D341Med (cell line): ENCODE measurements at places on chromosomes 11 and 22.
A peak's percentile ranks its signal among the peaks of the same experiment; 100 is the strongest.

DNA sequence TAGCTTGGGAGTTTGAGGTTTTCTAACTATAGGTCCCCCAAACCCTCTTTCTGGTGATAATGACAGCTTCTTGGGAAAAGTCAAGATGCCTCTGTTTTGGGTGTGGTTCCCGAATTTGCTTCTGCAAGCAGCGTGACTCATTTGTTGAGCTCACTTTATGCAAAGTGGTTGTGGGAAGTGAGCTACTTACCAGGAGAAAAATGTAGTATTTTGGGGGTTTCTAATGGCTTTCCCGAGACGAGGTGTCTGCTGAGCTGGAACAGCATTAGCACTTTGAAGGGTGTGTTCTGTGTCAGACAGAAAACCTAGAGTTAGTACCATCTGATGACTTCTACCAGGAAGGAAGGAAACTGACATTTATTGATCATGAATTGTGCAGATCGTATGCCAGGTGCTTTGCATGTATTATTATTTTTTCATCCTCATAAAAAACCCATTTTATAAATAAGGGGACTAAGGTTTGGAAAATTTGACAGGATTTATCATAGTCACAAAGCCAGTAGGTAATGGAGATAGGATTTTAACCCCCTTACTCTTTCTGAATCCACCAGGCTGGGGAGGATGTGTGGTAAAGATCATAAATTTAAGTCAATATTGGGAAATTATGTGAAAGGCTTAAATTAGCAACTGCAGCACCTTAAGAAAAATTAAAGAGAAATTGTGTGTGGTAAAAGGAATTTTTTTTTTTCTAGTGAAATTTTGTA, 108.8 kb upstream of the CD44 start:
- DNase-seq, result no peak

DNA sequence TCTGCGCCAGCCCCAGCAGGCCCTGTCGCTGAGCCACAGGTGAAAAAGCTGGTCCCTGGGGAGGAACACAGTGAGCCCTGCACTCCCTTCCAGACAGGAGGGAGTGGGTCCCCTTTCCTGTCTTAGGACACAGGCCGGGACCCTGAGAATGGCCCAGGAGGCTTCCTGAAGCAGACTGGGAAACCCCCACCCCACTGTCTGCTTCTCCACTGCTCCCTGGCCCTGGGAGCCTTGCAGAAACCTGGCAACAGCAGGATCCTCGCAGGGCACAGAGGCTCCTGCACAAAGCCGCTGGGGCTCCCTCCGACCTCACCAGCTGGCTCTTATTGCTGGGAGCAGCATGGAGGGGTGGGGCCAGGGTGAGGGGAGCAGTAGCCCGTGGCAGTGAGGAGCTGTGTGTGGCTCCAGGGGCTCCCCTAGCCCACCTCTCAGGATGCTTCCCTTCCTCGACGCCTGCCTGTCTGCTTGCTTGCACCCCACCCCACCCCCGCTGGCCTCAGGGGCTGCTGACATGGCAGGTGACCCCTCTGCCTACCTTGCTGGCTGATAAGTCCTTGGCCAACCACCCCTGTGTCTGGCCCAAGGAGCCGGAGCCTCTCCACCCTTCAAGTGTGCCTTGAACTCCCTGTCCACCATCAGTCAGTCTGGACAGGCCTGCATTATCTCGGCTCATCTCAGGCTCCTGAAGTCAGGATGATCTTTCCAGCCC, 72.1 kb upstream of the KCNQ1OT1 start:
- peak; percentile 41 for DNase-seq

- no peak for DNase-seq
Observed at GRCh38 chr11:105189581-105189980, 50.0 kb upstream of the CARD18 start.

DNA sequence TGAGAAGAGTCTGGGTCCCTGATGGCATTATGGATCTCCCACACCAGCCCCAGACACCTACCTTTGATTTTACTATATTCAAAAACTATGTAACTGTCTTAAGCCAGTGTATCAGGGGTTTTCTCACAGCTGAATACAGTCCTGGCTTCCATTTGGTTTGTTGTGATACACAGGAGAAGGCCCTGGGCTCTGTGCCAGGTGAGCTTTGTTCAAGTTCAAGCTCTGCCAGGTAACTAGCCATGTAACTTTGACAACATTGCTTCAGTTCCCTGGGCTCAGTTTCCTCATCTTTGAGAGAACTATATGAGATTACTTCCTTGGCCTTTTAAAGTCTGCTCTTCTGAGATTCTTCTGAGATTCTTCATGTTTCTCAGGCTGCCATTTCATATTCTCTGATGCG, 327.5 kb upstream of the TENM4 start:
- DNase-seq, result no peak

DNA sequence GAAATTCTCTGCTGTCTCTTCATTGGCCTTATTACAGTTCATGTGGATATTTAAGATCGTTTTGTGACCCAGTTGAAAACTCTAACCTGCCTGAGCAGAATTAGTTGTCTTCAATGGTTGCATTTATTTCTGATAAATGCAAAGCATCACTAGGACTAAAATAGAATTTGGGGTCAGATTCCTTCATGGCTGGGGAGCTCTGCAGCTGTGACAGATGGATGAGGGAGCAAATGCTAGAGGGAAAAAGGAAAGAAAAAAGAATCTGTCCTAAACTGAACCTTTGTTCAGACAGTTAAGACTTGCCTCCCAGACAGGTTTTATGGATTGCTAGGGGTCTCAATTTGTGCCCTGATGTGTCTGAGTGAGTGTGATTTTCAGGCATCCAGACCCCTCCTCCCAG, 113.0 kb downstream of the SYT9 start:
- DNase-seq, result no peak

DNA sequence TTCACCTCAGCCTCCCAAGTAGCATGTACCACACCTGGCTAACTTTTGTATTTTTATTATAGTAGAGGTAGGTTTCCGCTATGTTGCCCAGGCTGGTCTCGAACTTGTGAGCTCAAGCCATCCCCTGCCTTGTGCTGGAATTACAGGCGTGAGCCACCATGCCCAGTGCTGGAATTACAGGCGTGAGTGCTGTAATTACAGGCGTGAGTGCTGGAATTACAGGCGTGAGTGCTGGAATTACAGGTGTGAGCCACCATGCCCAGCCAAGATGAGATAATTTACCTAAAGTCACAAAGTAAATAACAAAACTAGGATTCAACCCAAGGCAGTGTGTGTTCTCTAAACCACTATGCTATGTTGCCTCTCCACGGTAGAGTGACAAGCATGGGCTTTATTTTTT, 3.6 kb upstream of the UBXN1 start:
- no peak for DNase-seq

- no peak for DNase-seq
Observed at GRCh38 chr22:17781319-17782031, 7.2 kb upstream of the BID start.

DNA sequence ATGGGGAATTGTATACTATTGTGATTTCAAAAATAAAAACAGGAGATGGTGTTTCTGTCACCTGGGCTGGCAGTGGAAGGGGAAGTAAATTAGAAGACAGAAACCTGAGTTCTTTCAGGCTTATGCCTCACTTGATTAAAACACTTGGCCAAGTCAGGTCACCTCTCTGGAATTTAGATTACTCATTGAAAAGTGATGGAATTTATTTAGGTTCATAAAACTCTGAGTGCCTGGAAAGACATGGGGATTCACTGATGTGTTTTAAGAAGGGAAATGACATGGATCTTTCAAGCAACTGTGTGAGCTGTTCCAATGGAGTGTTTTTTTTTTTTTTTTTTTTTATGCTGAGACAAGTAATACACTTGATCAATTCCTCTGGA, 400.1 kb downstream of the TMEM135 start:
- no peak for DNase-seq
